ENCODE measurements at places on chromosomes 7 and 10.

GRCh38 chr10:132450825-132451505 lies 54.0 kb downstream of the PWWP2B start:
- H3K27ac ChIP-seq: no peak overlapping the region
- peaks cover 2% of the 10 kb centered on the region for H3K27me3 ChIP-seq
- no peak for DNase-seq
- no peaks in the 10 kb centered on the region for H3K36me3 ChIP-seq
- H3K4me1 ChIP-seq: peaks cover 13% of the 10 kb centered on the region
- H3K4me3 ChIP-seq: no peak overlapping the region

DNA sequence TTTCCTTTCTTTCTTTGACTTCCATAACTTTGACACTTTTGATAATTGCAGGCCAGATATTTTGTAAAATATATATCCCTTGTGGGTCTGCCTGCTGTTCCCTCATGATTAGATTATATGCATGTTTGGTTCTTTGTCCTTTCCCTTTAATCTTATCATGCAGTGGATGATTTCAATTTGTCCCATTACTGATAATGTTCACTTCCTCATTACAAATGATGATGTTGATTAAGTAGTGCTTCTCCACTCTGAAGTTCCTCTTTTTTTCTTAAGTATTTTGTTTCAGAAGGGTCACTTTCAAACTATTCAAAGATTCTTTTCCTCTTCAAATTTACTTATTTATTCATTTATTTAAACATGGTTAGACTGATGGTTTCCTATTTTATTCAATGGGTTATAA lies 898.1 kb downstream of the XPNPEP1 start:
- no peak overlapping the region for H3K4me3 ChIP-seq
- no peaks in the 10 kb centered on the region for H3K27me3 ChIP-seq
- no peak overlapping the region for H3K27ac ChIP-seq
- no peak for DNase-seq
- no peaks in the 10 kb centered on the region for H3K36me3 ChIP-seq

GRCh38 chr7:45715471-45716352 lies 141.5 kb downstream of the ADCY1 start:
- H3K27ac ChIP-seq: no peak overlapping the region
- no peak overlapping the region for H3K4me3 ChIP-seq
- H3K36me3 ChIP-seq: no peaks in the 10 kb centered on the region
- DNase-seq: no peak

GRCh38 chr10:131996466-131997365 lies 15.0 kb upstream of the BNIP3 start:
- DNase-seq: no peak
- no peak overlapping the region for H3K27ac ChIP-seq
- H3K4me1 ChIP-seq: peaks cover 18% of the 10 kb centered on the region
- H3K27me3 ChIP-seq: no peaks in the 10 kb centered on the region
- H3K4me3 ChIP-seq: no peak overlapping the region

GRCh38 chr7:150781961-150782360 lies 18.2 kb downstream of the TMEM176B start:
- peaks cover 1% of the 10 kb centered on the region for H3K36me3 ChIP-seq
- peak overlapping the region; percentile 99 for H3K27ac ChIP-seq
- DNase-seq: no peak
- no peak overlapping the region for H3K4me3 ChIP-seq

Measured in IMR-90 (cell line).